Calu3 (cell line): ENCODE measurements at places on chromosomes 16 and 17. TPM values are rescaled to one million over a fixed set of nuclear protein-coding genes. Genes with fewer than 3 reads are reported as not detected.
A peak's percentile ranks its signal among the peaks of the same experiment; 100 is the strongest.

Gene GAS7
- total RNA-seq, result 0.42 and 0.59 TPM in 2 replicates

Gene ST6GALNAC1
- total RNA-seq, result 52.2 and 52.4 TPM in 2 replicates

Gene RNF43
- 2.9 and 4.5 TPM in 2 replicates for total RNA-seq

Gene CA7
- total RNA-seq, result not detected in 2 replicates

Gene UNC45B
- total RNA-seq, result not detected in 2 replicates

Gene FOXJ1
- total RNA-seq, result 0.15 TPM in 1 of 2 replicates, not detected in the other

Gene ASB16
- 0.19 TPM in 1 of 2 replicates, not detected in the other for total RNA-seq

Gene BRIP1
- total RNA-seq, result 10.3 and 12.3 TPM in 2 replicates

Gene WNK4
- total RNA-seq, result 0.33 and 0.73 TPM in 2 replicates

Gene SLC47A2
- not detected in 2 replicates for total RNA-seq

- H3K4me3 ChIP-seq, result no peak overlapping the region
- H3K27ac ChIP-seq, result no peak overlapping the region
- H3K27me3 ChIP-seq, result no peaks in the 10 kb centered on the region
Measured at GRCh38 chr16:22272870-22273650, 24.1 kb upstream of the POLR3E start.

- H3K36me3 ChIP-seq, result peaks cover 85% of the 10 kb centered on the region
- H3K27me3 ChIP-seq, result peaks cover 23% of the 10 kb centered on the region
- peak; percentile 81 for DNase-seq
Measured at GRCh38 chr16:89565506-89566372, 5.3 kb downstream of the RPL13 start.

DNA sequence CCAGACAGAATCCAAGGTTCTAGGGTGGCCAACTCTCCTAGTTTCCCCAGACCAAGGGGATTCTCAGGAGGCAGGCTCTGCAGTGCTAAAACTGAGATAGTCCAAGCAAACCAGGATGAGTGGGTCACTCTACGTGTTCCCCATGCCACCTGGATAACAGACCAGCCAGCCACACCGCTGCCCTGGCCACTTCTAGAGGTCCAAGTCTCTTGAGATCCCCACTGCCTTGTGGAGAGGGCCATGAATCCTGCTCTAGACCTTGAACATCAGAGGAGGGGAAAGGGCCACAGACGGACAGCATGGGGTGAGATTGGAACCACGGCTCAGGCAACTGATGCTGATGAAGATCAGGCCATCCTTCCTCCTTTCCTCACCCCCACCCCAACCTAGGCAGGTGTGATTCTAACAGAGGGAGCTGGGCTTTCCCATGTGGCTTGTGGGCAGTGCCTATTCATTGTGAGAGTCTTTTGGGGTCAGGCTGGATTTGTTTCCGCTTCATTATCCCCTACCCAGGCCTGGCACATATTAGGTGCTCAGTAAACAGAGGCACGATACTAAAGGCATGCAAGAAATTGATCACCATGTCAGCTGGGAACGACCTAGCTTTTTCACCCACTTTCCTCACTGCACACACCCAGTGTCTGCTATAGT, 16.8 kb upstream of the TVP23A start:
- H3K27me3 ChIP-seq, result peaks cover 1% of the 10 kb centered on the region
- no peak overlapping the region for H3K4me3 ChIP-seq
- no peak for DNase-seq
- no peak overlapping the region for H3K27ac ChIP-seq

DNA sequence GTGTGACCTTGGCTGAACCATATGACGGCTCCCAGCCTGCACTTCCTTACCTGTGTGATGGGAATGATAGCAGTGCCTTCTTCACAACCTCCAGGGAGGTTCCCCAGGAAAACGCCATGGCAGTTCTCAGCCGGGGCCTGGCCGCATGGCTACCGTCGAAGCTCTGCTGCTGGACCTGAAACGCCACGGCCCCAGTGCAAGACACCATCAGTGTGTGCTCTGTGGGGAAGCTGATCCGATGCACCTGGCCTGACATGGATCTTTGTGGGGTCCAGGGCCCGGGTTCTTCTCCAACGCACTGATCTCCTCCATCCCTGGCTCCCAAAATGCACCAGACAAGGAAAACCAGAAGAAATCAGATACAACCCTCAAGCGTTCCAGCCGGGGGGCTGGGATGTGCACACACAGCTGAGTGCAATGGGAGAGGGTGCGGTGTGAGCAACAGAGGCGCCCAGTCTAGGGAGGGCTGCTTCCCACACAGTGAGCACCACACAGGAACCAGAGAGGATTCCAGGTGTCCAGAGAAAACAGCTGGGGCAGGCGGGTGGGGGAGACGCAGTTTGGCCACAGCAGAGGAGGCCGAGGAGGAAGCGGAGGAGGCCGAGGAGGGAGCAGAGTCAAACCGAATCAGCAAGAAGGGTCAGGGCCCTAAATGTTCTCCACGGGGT, 54.3 kb upstream of the ZNF469 start:
- no peaks in the 10 kb centered on the region for H3K27me3 ChIP-seq
- H3K27ac ChIP-seq, result no peak overlapping the region
- peaks cover 1% of the 10 kb centered on the region for H3K4me1 ChIP-seq
- peaks cover 5% of the 10 kb centered on the region for H3K36me3 ChIP-seq
- DNase-seq, result no peak

DNA sequence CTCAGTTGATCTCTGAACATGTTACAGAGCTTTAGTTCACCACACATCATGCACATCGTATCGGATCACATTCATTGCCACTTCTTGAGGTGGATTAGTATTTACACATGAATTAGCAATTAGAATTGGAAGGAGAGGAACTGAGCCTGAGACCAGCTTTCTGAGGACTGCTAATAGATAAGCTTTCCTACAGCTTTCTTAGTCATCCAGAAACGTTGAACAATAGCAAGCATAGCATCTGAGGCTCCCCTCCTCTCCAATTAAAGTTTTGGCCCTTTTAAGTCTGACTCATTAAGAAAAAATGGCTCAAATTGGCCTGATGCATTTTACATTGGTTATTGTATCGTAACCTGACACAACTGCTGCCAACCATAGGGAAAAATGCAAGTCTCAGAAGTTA, 1130.4 kb downstream of the CDH8 start:
- DNase-seq, result no peak
- no peaks in the 10 kb centered on the region for H3K4me1 ChIP-seq
- no peak overlapping the region for H3K4me3 ChIP-seq

DNA sequence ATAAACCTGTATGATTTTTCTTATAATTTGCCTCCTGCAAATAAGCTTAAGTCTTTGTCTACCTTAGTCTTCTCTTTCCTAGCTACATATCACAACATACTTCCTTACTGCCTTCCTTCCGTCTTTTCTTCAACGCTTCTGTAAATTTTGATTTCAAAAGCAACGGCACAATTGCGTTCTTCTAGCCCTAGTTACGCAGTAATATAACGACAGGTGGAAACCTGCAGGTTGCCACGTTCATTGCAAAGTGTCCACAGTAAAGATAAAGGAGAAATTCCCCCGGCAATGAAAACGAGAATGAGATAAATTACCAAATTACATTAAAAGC, 546 bp upstream of the PSMD7 start:
- peaks cover 54% of the 10 kb centered on the region for H3K36me3 ChIP-seq
- H3K27ac ChIP-seq, result peak overlapping the region; percentile 92
- peak overlapping the region; percentile 82 for H3K4me3 ChIP-seq
- peaks cover 35% of the 10 kb centered on the region for H3K4me1 ChIP-seq
- no peaks in the 10 kb centered on the region for H3K27me3 ChIP-seq

- peaks cover 70% of the 10 kb centered on the region for H3K36me3 ChIP-seq
- no peaks in the 10 kb centered on the region for H3K27me3 ChIP-seq
- H3K4me3 ChIP-seq, result no peak overlapping the region
- DNase-seq, result no peak
- H3K27ac ChIP-seq, result no peak overlapping the region
Measured at GRCh38 chr17:37219876-37220606, 155.7 kb upstream of the C17orf78 start.

- no peaks in the 10 kb centered on the region for H3K4me1 ChIP-seq
- DNase-seq, result no peak
- H3K4me3 ChIP-seq, result no peak overlapping the region
- no peaks in the 10 kb centered on the region for H3K36me3 ChIP-seq
Measured at GRCh38 chr17:79243603-79243990, 169.0 kb downstream of the ENGASE start.

GRCh38 chr16:87166934-87167333, 150.3 kb downstream of the C16orf95 start:
- no peak for DNase-seq
- no peak overlapping the region for H3K4me3 ChIP-seq
- peaks cover 86% of the 10 kb centered on the region for H3K27me3 ChIP-seq
- H3K4me1 ChIP-seq, result no peaks in the 10 kb centered on the region
- H3K36me3 ChIP-seq, result no peaks in the 10 kb centered on the region

- DNase-seq, result no peak
- peaks cover 31% of the 10 kb centered on the region for H3K4me1 ChIP-seq
- H3K36me3 ChIP-seq, result peaks cover 61% of the 10 kb centered on the region
- H3K27me3 ChIP-seq, result no peaks in the 10 kb centered on the region
- H3K4me3 ChIP-seq, result peak overlapping the region; percentile 96
Measured at GRCh38 chr17:58005728-58006559, 1.1 kb downstream of the SRSF1 start.

GRCh38 chr17:34435182-34435928, 72.3 kb upstream of the CCL1 start:
- peaks cover 63% of the 10 kb centered on the region for H3K27me3 ChIP-seq
- no peak overlapping the region for H3K27ac ChIP-seq
- DNase-seq, result no peak
- no peak overlapping the region for H3K4me3 ChIP-seq
- H3K36me3 ChIP-seq, result no peaks in the 10 kb centered on the region

DNA sequence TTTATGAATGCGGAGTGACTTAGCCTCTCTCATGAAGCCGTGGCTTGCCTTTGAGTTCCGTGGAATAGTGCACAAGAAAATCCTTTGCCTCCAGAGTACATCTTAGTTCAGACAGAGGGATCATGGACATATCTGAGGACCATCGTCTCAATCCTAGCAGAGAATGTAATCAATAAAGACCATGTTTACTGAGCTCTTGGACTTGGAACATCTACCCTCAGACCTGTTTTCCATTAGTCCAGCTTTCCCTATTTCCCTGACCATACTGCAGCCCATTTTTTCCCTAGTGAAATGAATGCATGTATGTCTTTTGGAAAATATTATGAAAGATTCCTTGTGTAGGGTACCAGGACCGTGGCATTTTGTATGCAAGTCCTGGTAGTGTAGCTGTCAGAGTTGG, 90.2 kb downstream of the PLCG2 start:
- H3K27me3 ChIP-seq, result peaks cover 55% of the 10 kb centered on the region
- DNase-seq, result no peak
- peaks cover 13% of the 10 kb centered on the region for H3K4me1 ChIP-seq

DNA sequence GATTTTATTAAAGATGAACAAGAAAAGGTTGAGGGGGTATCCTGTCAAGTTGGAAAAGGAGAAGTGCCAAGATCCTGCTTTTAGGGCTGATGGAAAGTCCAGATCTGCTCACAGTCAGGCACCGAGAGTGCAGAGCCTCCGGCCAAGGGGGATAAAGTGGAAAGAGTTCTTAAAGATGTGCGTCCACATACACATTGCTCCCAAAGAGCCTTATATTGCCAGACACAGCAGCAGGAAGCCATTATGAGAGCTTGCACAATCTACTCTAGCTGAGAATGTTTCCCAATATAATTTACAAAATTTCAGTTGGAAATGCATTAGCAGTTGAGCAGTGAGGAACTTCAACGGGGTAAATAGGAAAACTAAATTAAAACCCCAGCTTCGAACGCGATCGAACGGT, 95.6 kb downstream of the SALL1 start:
- H3K4me1 ChIP-seq, result no peaks in the 10 kb centered on the region
- no peaks in the 10 kb centered on the region for H3K36me3 ChIP-seq
- H3K4me3 ChIP-seq, result no peak overlapping the region

DNA sequence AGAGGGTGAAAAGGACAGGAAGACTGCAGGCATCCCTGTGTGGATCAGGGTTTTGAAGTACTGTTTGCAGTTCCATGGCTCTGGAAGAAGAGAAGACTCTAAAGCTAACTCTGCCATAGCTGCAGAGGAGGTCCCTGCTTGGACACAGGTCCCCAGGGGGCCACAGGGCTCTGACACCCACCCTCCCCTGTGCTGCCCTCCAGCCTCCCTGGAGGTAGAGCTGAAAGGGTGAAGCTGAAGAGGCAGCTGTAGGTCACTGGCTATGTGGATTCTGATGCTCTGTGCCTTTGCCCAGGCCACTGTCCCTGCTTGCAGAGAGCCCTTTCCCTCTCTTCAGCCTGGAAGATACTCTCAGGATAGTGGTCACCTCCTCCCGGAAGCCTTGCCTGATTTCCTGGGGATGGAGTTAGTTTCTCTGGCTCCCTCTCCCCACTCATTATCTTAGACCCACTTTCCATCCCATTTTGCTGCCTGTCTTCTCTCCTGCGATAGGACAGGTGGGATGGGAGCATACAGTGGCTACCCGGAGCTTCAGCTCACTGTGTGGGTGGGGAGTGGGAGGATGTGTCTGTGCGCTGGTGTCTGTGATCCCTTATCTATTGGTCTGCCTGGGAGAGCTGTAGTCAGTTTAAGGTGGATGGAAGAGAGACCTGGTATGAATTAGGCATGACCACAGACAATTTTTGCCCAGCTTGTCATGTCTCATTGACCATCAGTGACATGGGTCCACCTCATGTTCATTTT, 89.8 kb upstream of the TMEM97 start:
- H3K27me3 ChIP-seq, result no peaks in the 10 kb centered on the region
- H3K36me3 ChIP-seq, result peaks cover 15% of the 10 kb centered on the region
- H3K27ac ChIP-seq, result no peak overlapping the region
- DNase-seq, result no peak

DNA sequence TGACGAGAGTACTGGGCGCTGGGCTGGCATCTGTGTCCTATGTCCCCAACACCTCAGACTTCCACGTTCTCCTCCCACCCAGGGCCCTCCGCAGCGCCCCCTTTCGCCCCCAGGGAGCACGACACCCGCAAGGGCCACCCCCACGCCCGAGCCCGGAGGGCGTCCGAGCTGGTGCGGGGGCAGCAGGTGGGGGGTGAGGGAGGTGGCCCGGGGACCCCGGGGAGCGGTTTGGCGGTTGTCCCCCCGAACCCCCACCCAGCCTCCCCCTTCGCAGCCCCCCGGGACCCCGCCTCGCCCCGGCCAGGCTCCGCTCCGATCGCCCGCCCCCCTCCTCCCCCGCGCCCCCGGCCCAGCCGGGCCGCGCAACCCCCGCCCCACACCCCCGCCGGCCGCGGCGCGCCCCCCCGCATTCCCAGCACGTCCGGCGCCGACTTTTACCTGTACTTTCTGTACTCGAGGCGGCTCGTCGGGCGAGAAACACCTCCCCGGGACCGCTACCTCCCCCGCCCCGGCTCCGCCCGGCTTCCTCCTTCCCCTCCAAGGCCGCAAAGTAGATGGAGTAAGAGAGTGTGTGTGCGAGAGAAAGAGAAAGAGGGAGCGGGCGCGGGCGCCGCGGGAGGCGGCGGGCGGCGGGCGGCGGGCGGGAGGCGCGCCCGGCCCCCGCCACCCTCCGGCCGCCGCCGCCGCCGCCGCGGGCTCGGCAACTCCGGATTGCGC, 901 bp downstream of the CDYL2 start:
- H3K4me3 ChIP-seq, result peak overlapping the region; percentile 92
- H3K27me3 ChIP-seq, result peaks cover 56% of the 10 kb centered on the region
- peaks cover 7% of the 10 kb centered on the region for H3K4me1 ChIP-seq
- peaks cover 9% of the 10 kb centered on the region for H3K36me3 ChIP-seq
- no peak overlapping the region for H3K27ac ChIP-seq
- no peak for DNase-seq

GRCh38 chr16:29644973-29645693, 17.9 kb upstream of the SPN start:
- DNase-seq, result no peak
- H3K27me3 ChIP-seq, result peaks cover 11% of the 10 kb centered on the region
- no peaks in the 10 kb centered on the region for H3K36me3 ChIP-seq
- no peak overlapping the region for H3K27ac ChIP-seq
- H3K4me3 ChIP-seq, result no peak overlapping the region
- no peaks in the 10 kb centered on the region for H3K4me1 ChIP-seq
